ENCODE measurements at places on chromosomes 3 and 15.

GRCh38 chr3:134212967-134213665 lies 37.5 kb downstream of the RYK start:
- DNase-seq: peak; percentile 98

DNA sequence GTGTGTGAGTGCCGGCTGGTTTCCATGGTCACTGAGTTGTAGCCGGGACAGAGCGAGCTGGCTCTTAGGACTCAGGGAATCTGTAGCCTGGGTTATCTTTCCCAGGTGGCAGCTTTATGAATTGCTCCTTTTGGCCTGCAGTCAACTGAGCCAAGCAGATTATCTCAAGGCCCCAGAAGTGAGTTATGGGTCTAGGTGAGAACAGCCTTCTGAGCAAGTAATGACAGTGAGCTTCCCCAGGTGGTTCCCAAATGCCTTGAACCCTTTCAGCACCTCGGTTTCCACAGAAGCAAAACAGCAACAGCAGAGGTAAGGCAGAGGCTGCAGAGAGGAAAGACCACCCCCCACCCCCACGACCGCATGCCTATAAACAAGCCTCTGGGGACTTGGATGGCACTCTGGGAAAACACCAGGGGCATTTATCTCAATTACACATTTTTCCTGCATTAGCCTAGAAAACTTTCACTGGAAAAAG lies 56.7 kb upstream of the DGKG start:
- no peak for DNase-seq

- no peak for DNase-seq
Observed at GRCh38 chr3:113516115-113516505, 1.2 kb upstream of the SPICE1 start.

- DNase-seq: no peak
Observed at GRCh38 chr3:13598201-13598600, 49.3 kb downstream of the FBLN2 start.

GRCh38 chr15:85609492-85609891 lies 185.2 kb downstream of the KLHL25 start:
- DNase-seq: no peak

- DNase-seq: peak; percentile 49
Observed at GRCh38 chr3:69085168-69085832, 563 bp downstream of the ARL6IP5 start.

- DNase-seq: no peak
Observed at GRCh38 chr3:189383630-189384029, 211.9 kb downstream of the TPRG1 start.

- no peak for DNase-seq
Observed at GRCh38 chr3:59535791-59536221, 486.0 kb upstream of the CFAP20DC start.

DNA sequence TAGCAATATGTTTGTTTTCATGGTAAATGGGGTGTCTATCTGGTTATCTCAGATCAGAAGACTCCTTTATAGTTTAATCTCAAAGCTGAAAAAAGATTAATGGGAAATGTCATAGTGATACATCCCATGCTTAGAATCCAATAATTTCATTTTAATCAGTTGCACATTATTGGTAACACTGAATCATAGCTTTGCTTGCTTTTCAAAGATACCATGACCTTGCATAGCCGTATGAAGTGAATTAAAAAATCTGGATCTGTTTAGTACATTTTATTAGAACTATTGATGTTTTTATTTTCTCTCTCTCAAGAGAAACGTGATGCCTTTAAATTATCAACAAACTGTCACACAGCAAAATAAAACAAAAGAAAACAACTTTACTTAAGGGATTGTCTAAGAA lies 506.7 kb upstream of the SGO1 start:
- no peak for DNase-seq

GRCh38 chr15:94582368-94582767 lies 351.0 kb downstream of the MCTP2 start:
- DNase-seq: peak; percentile 53

GRCh38 chr3:134486577-134487041 lies 752 bp downstream of the CEP63 start:
- DNase-seq: no peak

GRCh38 chr15:82805994-82806406 lies at the start of gene FSD2:
FSD2 (minus strand) TSS chr15:82806069; CDS start chr15:82787390, 18,679 bp downstream.
- no peak for DNase-seq

GRCh38 chr3:159856590-159857104 lies 132.0 kb upstream of the IL12A start:
- no peak for DNase-seq

DNA sequence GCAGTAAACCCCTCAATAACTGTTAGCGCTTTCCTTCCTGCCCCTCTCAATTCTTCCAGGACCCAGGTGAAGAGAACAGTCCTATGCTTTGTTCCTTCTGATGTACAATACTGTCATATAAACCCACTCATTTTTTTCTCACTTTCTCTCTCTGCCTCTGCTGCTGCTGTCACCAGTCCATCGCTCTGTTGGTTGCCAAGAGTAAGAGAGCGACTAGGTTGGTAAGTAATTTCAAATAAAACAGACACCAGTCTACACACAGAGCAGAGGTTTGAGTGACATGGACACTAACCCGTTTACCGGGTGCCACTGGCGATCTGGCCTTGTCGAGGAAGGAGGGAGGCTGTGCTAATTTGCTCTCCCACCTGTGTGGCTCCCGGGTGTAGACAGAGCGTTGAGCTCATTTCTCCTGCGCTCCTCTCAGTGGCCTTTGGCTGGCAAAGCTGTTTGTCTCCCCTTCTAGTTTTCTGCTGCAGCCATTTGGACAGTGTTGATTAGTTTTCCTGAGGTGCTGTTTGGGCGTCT lies 215.4 kb downstream of the THSD4 start:
- DNase-seq: no peak

DNA sequence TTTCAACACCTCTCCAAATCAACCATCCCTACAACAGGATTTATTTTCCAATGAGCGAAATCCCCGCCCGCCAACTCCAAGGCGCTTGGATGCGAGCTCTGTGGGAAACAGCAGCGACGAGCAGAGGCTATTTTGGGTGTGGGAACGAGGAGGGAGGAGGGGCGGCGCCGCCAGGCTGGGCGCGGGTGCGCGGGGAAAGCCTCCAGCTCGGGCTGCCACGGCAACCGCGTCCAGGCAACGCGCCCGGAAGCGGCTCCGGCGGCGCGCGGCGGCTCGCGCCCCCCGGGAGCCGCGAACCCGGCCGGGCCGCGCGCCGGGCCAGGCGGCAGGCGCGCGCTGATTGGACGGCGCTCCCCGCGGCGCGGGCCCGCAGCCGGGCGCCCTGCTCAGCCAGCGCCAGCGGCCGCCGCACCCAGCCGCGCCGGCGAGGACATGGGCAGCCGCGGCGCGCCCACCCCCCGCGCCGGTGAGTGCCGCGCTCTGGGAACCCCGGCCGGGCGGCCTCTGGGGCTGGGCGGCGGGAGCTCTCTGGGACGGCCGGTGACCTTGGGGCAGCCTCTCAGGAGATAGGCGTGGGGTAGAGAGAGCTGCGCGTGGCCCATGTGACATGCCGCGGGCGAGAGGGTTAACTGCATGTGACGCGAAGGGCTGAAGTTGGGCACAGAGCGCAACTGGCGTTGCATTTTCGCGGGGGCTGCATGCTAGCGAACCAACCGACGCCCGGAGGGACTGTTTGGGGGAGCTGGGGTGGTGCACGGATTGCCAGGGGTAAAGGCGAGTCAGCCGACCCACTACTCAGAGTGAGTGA lies at the start of gene FAM81A:
TSS of gene FAM81A (plus strand) at position 370 of the 808 bp plus-strand sequence. CDS start 20,441 bp downstream, outside the sequence.
- peak; percentile 55 for DNase-seq

GRCh38 chr3:124429129-124429815 lies 301.0 kb upstream of the UMPS start:
- no peak for DNase-seq

- peak; percentile 94 for DNase-seq
Observed at GRCh38 chr3:120094776-120095225, 554 bp upstream of the GSK3B start.

- no peak for DNase-seq
Observed at GRCh38 chr3:123869165-123869564, 15.0 kb downstream of the MYLK start.

DNA sequence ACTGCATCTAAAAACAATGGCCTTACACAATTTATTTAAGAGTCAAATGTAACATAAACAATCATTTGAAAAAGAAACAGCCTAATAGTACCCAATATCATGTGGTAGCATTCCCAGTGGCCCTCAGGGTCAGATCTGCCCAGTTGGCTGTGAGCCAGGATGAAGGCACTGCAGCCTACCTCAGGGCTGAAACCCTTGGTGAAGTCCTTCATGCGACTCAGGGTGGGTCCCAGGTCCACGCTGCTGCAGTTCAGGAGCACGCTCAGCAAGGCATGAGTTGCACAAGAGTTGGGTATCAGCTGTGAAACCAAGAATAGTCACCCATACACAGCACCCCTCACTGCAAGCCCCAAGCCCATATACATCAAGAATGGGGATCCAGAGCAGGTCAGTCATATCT lies 37.1 kb downstream of the SEMA3G start:
- no peak for DNase-seq

- DNase-seq: no peak
Observed at GRCh38 chr15:58934114-58934447, 602 bp upstream of the SLTM start.

DNA sequence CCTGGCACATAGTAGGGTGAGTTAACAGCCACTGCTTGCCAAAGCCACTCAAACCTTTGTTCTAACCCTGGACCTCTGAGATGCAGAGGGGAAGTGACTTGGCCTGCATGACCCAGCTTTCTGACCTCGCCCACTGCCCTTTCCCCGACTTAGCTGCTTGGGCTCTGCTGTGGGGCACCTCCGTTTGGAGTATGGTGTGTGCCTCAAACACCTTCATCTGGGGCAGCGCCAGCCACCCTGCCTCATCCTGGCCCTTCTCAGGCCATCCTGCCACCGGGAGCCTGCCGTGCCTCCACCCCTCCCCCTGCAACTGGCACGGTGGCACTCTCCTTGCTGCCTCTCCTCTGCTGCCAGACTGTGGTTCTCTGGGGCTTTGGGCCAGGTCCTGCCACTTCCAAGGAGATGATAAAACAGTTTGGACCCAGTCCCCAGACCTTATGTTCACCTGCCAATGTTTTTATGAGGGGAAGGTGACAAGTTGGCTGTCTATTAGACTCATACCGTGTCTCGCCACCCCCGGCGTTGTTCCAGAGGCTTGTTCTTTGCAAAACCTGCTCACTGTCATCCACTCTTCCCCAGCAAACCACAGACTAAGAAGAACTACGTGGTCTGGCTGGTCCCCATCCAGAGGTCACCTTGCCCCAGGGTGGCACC lies 32.2 kb downstream of the SLC6A6 start:
- DNase-seq: no peak

DNA sequence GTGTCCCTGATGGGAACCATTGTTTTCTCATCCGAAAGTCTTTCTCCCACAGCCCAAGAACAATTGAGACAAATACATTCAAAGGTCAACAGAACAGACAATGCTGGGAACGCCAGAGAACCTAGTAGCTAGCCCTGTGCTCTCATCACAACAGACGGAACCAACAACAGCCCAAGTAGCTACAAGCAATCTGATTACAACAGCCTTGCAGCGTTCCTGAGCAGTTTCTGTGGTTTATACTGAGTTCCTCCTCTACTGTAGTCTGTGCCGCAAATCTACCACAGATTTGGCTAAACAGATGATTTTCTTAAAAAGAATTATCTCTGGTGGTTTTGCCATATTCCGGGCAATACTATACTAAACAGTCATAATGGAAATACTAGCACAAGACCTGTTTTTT lies 435.6 kb downstream of the MECOM start:
- DNase-seq: no peak

GRCh38 chr3:25478211-25478757 lies 50.2 kb downstream of the RARB start:
- no peak for DNase-seq

GRCh38 chr15:70201425-70201775 lies 103.7 kb upstream of the TLE3 start:
- no peak for DNase-seq

DNA sequence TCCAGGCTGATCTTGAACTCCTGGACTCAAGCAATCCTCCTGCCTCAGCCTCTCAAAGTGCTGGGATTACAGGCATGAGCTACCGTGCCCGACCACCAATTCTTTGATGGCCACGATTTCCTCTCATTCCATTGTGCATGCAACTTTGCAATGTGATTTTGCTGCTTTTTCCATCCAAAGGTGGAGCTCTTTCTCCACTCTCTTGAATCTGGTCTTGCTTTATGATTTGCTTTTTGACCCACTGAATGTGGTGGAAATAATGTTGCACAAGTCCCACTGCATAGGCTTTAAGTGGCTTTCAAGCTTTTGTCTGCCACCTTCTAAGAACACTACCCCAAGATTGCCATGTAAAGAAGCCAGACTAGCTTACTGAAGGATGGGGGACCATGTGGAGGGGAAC lies 10.6 kb downstream of the RPS27L start:
- DNase-seq: no peak

DNA sequence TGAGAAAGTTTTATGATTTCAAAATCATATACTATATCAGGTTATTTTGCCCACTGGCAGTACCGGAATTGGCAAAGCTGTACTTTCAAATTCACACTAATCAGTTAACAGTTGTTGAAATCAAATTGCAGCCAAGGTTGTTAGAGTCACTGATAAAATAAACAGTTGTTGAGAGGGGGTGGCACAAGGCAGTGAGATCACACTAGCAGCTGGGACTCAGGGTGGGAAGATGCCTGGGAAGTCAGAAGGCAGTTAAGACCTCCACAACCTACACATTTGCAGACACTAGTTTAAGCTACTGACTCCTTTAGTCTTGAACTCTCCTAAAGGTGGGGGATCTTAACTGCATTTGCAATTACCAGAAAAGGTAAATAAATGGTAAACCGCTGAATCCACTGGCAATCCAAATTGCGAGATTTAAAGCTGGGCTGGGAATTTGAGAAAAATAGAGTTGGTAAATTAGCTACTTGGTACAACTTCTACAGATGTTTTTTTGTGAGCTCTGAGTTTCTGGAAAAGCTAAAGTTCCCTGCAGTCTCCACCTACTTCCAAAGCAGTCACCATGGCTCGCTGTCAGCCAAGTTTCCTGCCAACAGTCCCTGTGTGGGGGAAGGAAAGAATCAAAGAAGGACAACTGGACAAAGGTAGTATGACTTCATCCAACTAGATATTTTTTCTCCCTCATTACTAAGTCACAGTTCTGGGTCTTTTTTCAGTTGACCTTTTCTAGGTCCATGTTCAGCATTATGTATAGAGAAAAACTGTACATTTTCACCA lies 105.7 kb downstream of the ZNF385D start:
- DNase-seq: no peak

DNA sequence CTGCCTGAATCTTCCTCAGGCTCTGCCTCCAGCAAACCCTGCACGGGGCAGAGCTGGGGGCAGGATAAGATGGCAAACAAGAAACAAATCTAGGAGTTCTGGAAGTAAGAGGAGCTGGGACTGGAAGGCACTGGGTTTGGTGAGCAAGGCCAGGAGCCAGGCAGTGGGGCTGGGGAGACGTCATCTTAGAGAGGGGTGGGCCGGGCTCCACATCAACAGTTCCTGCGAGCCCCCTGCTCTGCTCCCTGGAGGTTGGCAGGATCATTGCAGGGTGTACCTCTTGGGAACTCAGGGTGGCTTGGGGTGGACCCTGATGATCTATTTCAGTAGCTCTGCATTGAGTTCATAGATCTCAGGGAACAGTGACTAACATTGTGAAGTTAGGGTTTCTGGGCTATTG lies 87.3 kb upstream of the PRR23E start:
- DNase-seq: no peak

All from stimulated activated CD8-positive, alpha-beta memory T cell treated with anti-CD3 and anti-CD28 coated beads, Interleukin-4, amount 100 ng/mL, for 48 hours (primary cell).